Tongue (tissue), 3 donors: ENCODE measurements at places on chromosomes 2 and 18. TPM values are rescaled to one million over a fixed set of nuclear protein-coding genes. Genes with fewer than 3 reads are reported as not detected.

DNA sequence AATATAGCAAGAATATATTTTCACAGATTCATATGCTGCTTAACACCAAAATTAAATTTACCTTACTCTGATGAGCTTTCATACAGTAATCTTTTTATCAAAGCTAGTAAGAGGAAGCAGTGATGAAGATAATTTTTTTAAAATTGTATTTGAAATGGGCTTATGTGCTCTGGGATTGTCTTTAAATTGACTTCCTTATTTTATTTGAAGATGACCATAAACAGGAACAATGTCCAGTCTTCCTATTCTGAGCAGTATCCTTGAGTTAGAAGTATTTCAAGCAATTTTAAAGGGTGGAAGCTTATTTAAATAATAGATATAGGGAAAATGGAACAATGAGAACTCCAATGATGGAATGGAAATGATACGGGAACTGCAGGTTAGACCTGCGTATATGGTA, 211.6 kb downstream of the MCFD2 start:
- no peak for DNase-seq

DNA sequence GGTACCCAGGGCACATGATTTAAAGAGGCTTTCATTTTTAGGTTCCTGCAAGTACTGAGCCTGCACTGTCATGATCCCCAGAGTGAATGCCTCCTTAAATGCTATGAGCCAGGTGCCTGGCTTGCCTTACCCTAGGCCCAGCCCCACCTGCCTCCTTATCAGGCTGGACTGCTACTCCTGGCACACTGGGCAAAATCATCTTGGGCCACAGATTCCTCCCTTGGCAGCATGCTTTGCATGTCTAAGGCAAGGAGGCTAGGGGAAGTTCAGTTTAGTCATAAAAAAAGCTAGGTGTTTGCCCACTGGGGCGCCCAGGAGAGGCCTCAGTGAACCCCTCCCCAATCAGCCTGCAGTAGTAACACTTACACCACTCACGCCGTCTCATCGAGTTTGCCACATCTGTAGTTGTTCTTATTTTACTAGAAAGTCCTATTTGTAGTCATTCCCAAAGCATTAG, 45.1 kb downstream of the LBH start:
- DNase-seq, result no peak

GRCh38 chr2:58514252-58514651, 273.1 kb upstream of the FANCL start:
- no peak for DNase-seq

- DNase-seq, result no peak
Measured at GRCh38 chr2:145543155-145543554, 1023.2 kb upstream of the ZEB2 start.

GRCh38 chr2:208906330-208906729, 499.7 kb downstream of the PTH2R start:
- no peak for DNase-seq

- no peak for DNase-seq
Measured at GRCh38 chr2:75317802-75318201, 118.5 kb upstream of the TACR1 start.

- DNase-seq, result no peak
Measured at GRCh38 chr2:137764646-137765045, 199.6 kb upstream of the HNMT start.

DNA sequence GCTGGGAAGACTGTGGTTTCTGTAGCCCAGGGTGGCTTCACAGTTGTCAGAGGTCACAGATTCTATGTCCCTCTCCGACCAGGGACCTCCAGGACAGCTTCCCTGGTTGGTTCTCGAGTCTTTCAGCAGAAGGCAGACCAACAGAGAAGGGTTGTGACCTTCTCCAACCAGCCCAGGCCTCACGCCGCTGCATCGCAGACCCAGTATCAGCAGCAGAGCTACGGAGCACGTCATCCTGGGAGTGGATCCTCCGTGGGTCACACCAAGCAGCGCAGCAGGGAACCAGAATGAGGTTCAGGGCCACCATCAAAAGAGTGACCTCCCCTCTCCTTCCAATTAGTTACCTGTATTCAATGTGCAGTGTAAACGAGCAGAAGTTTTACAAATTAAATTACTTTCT, 49.3 kb downstream of the ST3GAL5 start:
- no peak for DNase-seq

DNA sequence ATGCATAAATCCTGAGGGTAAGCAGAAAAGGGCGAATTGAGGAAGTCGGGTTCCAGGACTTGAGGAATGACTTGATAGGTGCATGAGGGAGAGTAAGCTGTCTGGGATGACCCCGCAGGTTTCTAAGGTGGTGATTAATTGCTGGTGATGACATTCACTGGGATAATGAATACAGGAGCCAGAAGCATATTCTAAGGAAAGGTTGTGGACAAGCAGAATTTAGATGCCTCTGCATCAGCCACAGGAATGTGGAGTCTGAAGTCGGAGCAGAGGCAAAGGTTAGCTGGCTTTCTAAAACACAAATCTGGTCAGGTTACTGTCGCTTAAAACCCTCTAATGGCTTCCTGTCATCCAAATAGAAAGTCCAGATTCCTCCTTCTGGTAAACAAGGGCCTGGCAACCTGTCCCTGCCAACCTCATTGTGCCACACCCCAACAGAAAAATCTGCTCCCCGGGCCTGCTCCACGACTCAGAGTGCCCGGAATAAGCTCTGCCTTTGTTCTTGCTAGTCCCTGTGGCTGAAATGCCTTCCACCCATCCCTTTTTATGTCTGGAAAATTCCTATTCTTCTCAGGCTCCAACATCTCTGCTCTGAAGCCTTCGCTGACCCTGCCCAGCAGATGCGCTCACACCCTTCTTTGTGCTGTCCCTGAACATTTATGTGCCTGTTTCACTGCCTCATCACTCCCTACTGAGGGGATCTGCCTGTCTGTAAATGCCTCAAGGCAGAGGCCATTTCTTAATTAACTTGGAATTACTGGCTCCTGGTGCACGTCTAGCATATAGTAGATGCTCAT, 11.3 kb upstream of the TMEM214 start:
- no peak for DNase-seq

DNA sequence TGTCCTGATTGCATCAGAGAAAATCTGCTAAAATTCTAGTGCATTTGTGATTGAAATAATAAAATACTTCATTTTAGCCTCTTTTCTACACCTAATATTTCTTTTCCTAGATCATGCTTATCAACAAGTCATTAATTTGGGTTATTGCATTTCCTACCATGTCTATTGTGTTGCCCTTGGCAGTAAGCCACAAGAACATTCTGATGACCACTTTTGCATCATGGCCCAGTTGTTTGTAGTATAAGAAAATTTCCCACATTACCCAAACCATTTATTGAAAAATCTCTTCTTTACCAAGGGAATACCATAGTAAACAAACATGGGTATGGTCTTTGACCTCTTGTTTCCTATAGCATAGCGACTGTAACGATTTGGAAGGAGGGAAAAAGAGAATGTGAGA, 76.3 kb downstream of the R3HDM1 start:
- no peak for DNase-seq

DNA sequence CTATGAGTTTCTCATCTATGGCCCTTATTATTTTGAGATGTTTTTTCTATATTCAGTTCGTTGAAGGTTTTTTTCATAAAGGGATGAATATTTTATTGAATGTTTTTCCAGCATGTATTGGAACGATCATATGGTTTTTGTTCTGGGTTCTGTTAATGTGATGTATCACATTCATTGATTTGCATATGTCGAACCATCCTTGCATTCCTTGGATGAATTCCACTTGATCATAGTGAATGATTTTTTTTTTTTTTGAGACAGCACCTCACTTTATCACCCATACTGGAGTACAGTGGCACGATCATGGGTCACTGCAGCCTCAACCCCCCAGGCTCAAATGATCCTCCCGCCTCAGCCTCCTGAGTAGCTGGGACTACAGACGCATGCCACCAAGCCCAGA, 5.5 kb upstream of the NEMP2 start:
- no peak for DNase-seq

DNA sequence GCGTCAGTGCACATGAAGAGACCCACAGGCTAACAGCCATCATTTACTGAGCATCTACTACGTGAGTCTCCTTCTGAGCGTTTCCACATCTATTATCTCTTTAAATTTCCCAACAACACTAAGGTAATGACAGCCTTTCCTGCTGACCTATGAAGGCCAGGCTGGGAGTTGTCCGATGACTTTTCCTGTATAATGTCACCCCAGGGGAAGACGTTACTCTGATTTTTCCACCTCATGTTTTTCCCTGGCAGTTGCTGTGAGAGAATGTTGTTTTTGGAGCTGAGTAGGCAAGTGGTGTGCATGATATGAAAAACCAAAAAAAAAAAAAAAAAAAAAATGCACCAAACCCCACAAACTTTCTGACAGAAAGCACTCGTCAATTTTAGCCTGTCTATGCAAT, 207.6 kb downstream of the SLC8A1 start:
- DNase-seq, result no peak

- DNase-seq, result no peak
Measured at GRCh38 chr2:64763126-64763525, 109.4 kb upstream of the SERTAD2 start.

DNA sequence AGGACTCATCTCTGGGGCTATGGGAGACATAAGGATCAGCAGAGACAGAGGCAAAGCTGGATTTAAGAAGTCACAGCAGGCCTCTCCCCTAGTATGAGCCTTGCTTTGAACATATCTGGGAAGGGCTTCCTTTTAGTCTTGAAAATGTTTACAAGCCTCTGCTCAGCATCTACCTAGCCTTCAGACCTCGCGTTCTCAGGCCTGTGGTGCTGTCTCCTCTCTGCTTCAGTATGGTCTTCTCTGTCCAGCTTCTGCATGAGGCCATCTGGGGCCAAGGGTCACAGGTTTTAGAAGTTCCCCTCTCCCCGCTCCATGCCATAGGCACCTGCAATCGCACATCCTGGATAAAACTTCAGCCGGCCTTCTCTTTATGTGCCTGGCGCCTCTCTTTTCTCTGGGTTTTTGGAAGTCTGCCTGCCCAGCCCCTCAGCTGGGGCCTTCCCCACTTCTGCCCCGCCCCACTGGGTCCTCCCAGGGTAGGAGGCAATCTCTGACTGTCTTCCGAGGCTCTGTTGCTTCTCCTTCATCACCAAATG, 7.1 kb downstream of the ACTG2 start:
- no peak for DNase-seq

- no peak for DNase-seq
Measured at GRCh38 chr2:207831584-207832248, 62.0 kb upstream of the FZD5 start.

DNA sequence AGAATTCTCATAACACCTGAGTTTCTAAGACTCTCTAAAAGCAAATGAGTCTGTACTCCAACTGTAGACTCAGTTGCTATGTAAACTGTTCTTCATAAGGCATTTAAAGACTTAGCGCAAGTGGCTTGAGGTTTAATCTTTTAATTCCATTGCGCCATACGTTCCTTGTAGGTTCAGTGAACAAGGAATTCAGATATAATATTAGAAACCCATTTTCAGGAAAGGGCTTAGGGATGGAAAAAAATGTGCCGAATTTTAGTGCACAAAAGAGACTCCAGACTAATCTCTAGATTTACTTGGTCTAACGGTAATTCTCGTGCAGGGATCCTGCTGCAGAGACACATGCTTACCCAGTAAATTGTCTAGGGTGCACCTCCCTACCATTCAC, 268.9 kb upstream of the TANK start:
- DNase-seq, result no peak

GRCh38 chr2:234945339-234945873, 6.4 kb upstream of the SH3BP4 start:
- no peak for DNase-seq

CDH7 gene
- total RNA-seq, result 0.62 TPM

PCARE gene
- total RNA-seq, result 3.3 TPM

PSMD14 gene
- 47.3 TPM for total RNA-seq

IL18RAP gene
- 0.31 TPM for total RNA-seq

HAAO gene
- total RNA-seq, result 24.3 TPM

LHCGR gene
- total RNA-seq, result 0.51 TPM
